ENCODE measurements at places on chromosomes 1 and 21.

DNA sequence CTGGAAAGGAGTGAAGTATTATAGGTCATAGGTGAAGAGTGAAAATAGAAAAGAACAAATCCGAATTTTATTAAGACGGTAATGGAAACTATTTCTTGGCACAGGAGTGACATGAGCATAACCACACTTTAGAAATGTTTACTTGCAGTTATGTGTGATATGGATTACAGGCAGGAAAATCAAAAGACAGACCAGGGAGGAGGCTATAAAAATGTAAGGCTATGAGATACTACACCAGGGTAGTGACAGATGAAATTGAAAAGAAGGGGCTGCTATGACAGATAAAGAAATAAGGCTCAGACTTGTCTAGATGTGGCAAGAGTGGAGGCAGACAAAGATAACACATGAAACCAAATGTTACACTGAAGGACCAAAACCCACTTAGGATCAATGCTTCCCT is 31.7 kb downstream of the GPATCH2 start:
- no peak for DNase-seq

GRCh38 chr1:169146576-169147214 is 40.2 kb downstream of the ATP1B1 start:
- DNase-seq, result no peak

GRCh38 chr1:18015719-18016118 is 91.9 kb upstream of the IGSF21 start:
- DNase-seq, result no peak

DNA sequence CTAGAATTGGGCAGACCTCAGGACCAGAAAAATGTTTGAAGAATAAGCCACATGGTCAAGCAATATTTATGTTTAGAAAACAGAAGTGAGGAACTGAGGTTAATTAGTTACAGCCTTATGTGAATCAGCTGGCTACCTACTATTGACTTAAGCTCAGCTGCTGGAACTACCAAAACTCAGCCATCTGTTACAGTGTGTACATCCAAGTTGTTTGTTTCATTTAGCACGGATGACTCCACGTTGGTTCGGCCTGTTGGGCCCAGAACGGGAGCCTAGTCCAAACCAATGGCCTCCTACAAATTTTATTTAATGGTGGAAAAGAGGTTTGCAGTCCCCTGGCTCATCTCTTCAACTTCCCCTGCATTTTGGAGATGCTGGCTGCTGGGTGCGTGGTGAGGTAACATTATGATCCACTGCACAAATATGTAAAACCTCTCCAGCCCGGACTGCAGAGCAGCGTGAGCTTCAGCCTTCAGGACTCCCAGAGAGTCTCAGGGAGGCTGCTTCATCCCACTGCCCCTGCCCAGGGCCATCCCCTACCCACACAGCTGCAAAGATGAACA is 143.4 kb downstream of the ZZZ3 start:
- DNase-seq, result peak; percentile 83

DNA sequence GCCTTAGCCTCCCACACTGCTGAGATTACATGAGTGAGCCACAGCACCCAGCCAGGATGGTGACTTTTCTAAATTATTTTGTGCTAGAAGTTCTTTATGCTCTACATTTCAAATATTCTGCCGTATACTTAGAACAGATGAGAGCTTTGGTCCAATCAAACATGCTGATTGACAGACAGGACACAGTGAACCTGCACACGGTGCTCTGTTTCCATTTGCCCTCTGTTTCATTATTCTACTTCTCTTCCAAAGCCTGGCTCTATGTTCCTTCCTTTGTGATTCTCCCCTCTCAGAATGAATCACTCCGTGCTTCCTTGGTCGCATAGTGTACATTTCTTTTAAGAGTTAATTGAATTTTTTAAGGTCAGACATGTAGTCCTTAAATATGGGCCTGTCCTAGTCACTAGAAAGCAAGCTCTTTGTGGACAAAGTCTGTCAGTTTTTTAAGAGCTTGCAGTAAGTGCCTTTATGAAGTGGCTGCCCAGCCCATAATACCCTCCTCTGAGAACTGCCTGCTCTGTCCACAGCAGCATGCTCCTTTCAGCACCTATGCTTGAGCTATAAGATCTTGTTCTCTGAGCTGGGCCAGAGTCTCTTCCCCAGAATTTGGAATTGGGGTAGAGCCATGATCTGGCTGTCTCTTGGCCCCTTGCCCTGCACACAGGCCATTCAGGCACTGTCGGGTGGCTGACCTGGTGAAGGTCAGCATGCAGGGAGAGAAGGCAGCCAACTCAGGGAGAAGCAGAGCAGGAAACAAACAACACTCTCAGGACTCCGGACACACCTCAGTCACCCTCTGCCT is 66.8 kb upstream of the SLC44A3 start:
- no peak for DNase-seq

DNA sequence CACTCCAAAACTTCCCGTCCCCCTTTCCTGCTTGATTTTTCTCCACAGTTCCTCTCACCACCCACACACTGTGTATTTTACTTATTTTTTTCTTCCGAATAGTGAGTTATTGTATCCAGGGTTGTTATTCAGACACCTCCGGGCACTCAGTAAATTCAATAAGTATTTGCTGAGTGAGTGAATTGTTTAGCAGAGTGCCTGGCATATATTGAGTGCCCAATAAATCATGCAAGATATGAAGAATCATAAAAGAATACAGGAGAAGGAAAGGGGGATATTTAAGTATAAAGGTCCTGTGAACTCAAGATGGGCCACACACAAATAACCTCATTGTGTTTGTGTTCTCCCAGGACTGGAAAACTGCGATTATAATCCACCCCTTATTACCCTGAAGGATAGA is 139.9 kb downstream of the GALNT2 start:
- DNase-seq, result no peak

DNA sequence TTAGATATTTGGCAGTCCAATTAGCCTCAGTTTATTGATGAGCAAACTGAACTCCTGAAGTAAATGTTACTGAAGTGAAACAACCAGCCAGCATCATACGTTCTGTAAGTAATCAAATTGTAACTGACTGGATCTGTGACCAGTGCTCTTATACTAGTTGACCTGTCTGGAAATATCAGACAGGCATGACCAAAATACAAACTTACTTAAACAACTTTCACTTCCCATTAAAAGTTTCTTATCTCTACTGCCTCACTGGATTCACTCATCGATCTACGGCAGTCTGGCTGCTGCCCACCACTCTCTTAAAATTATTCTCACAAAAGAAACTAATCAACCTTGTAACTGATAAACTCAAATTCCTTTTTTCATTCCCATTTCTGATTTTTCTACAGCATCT is 56.4 kb downstream of the WDR3 start:
- no peak for DNase-seq

- no peak for DNase-seq
Observed at GRCh38 chr21:33848249-33848953, 67.2 kb downstream of the ATP5PO start.

- peak; percentile 30 for DNase-seq
Observed at GRCh38 chr1:119374208-119374874, 5.8 kb downstream of the HAO2 start.

DNA sequence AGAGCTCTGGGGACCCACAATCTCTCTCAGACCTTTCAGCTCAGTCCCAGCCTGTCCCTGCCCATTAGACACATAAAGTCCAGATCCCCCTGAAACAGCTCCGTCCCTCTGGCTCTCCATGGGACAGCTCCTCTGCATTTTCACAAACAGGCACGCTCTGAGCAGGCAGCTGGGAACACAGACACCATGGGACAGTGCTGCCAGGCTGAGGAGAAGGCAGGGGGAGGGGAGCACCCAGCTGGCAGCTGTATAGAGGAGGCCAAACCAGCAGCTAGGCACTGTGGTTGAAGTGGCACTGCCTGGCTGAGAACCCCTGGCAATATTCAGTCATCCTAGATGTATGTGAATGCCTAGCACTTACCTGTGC is 2.0 kb downstream of the TMEM63A start:
- no peak for DNase-seq

GRCh38 chr1:6899621-6900020 is 114.4 kb downstream of the CAMTA1 start:
- no peak for DNase-seq

DNA sequence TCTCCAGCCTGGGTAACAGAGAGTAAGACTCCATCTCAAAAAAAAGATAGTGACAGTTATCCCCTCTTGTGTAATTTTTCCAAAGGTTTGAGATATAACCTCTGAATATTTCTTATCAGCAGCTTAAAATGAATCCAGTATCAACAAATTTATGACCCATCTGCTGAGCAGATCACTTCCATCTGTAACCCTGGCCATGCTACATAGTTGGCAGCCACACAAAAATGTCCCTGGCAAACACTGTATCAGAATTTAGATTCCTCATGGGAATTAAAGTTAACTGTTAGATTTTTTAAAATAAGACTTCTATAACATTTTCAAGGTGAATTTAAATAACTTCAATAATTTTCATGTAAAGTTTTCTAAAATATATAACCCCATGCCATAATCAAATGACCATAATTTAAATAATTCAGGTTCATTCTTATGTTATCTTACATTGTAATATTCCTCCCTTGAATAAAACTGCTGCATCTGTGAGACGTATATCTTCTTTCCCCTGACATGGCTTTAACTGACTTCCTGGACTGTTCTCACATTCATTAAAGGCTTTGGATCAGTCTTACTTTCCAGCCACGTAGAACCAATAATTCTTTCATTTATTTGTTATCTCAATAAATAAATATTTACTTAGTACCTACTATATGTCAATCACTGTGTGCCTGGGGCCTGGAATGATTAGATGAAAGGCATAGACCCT is 5.3 kb upstream of the PRPF38B start:
- DNase-seq, result no peak

DNA sequence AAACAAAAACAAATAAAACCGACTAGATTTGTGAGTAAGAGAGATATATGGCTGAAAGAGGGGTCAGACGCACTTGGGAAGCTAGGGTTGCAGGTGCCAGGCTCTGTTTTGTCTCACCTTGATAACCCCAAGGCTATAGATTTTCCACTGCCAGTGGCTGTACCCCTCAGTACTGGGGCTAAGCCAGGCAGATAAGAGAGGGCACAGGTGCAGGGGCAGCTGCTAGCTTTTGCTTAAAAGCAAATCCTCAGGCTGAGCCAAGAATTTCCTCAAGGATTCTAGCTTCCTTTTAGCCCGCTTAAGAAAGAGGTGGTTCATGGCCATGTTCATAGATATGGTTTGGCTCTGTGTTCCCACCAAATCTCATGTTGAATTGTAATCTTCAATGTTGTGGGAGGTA is 57.9 kb downstream of the OVGP1 start:
- DNase-seq, result no peak

DNA sequence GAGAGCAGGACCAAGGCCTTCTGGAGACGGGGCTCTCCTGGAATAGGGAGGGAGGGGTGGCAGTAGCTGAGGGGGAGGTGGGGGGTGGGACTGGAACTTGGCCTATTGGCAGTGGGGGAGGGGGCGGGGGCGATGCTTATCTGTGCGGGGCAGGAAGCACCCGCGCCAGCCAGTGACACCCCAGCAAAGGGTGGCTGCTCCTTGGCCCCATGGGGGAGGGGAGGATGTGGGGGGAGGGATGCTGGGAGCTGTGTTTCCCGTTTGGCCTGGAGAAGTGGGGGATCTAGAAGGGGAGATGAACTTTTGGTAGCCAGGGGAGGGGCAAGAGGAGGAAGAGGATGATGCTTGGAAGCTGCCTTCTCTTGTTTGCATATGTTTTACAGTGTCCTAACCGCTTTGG is 11.0 kb downstream of the ZBTB7B start:
- DNase-seq, result no peak

- DNase-seq, result no peak
Observed at GRCh38 chr1:29269382-29269781, 33.1 kb downstream of the PTPRU start.

DNA sequence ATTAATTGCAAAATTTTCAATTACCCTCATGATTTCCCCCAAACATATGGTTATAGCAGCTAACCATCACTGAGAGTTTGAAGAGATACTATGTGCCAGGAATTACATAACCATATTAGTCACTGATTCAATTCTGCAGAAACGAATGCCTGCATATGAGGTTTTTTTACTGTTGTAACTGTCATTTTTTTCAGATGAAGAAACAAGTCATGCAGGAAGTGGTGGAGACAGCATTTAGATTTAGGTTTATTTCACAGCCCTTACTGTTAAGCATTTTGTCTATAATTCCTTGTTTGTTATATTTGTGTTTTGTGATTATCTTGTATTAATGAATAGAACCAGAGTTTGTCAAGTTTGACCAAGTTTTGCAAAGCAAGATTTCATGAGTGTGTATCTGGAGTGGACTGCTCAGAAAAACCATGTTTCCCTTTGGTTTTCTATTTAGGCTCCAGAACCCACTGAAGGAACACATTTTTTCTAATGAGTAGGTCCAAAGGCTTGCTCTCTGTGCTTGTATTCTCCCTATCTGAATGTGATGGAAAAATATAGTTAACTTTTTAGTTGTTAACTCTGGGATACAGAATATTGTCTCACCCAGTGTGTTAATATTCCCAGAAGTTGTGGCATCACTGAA is 308.5 kb upstream of the ADAMTS5 start:
- peak; percentile 60 for DNase-seq

DNA sequence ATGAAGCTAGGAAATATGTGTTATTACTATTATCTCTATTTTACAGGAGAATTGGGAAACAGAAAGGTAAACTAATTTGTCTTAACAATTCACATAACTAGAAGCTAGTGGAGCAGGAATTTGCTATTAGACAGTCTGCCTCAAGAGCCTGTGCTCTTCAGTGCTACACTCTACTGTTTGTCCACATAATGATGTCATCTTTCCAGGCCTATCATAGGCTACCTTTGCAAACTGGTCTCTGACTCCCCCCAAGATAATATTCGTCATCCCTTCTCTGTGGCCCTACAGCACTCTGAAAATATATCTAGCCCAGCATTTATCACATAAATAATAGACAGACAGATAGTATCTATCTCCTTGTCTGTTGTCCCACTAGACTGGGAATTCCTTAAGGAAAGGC is 34.1 kb downstream of the TRIT1 start:
- no peak for DNase-seq

DNA sequence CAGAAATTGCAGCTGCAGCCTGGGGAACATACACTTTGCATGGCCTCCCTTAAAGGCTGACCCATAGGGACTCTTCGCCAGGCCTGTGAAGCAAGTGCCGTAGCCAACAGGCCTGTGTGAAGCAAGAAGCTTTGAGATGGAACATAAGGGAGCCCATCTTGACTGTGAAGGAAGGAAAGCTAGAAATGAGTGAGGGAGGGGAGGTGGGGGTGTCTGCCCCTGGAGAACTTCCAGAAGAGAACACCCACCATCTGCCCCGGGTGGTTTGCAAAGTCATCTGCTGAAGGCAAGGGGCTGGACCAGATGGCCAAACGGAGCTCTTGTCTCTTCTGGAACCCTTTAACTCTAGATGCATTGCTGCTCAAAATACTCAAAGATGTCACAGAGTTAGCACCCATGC is 103.3 kb upstream of the GRIK3 start:
- DNase-seq, result no peak

- peak; percentile 79 for DNase-seq
Observed at GRCh38 chr1:56820755-56821461, 1.7 kb upstream of the FYB2 start.

GRCh38 chr1:55234016-55234415 is 18.9 kb upstream of the USP24 start:
- no peak for DNase-seq

GRCh38 chr21:17667256-17667655 is 54.6 kb upstream of the BTG3 start:
- no peak for DNase-seq

GRCh38 chr21:39666026-39666425 is 53.3 kb downstream of the B3GALT5 start:
- DNase-seq, result no peak
